Pulmonary artery endothelial cell (primary cell): ENCODE measurements at places on chromosomes 1 and 21. TPM values are rescaled to one million over a fixed set of nuclear protein-coding genes. Genes with fewer than 3 reads are reported as not detected.

DPYD gene
- total RNA-seq, result 50.6 and 54.7 TPM in 2 replicates

GRCh38 chr1:84960371-84960770 is 36.5 kb downstream of the MCOLN2 start:
- DNase-seq, result no peak

CD1B gene
- not detected in 2 replicates for total RNA-seq

GRCh38 chr1:234697015-234697414 is 87.0 kb upstream of the IRF2BP2 start:
- no peak for DNase-seq

TCP10L gene
- 0.25 TPM in 1 of 2 replicates, not detected in the other for total RNA-seq

GRCh38 chr1:159211331-159212136 is 6.9 kb downstream of the ACKR1 start:
- no peak for DNase-seq

- peak; percentile 40 for DNase-seq
These were observed 252.4 kb downstream of the TOMM20 start for GRCh38 chr1:234875953-234876855.

DNA sequence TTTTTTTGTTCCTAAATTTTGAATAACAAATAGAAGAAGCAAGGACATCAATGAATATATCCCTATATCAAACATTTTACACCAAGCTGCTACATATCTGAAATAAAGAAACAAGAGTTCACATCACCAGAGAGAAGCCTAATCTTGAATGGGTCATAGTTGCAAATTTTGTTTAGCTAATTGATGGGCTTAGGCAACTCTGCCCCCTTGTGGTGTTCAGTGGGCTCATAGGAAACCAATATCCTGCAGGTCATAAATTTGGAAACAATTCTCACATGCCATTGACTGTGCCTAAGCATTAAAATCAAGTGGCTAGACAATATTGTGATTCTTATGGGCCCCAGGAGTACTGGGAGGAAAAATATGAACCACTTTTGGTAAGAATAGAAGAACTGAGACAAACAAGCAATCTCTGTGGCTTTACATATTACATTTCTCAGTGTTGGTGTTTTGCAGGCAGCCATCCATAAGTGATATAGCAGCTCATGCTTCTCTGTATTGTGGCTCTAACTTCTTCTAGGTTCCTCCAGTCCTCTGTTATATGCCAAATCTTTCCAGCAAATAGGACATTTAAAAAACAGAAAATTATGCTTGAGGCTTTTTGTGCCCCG is 1262.8 kb upstream of the PRMT6 start:
- DNase-seq, result no peak

DNA sequence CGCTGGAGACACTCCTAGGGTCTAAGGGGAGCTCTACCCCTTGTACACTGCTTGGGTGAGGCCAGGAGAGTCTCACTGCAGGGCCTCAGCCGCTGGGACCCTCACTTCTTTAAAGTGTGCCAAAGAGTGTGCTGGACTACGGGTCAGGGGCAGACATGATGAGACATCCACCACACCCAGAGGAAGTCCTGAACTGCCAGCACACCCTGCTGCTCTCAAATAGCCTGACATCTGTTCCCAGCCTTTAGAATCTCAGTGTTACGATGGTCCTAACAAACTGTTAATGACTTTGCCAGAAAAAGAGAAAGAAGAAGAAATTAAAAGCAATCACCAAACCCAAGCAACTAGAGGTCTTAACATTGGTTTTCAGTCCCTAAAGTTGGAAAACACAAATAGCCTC is 49.0 kb downstream of the MRPL37 start:
- no peak for DNase-seq

- no peak for DNase-seq
These were observed 9.1 kb upstream of the PSMB2 start for GRCh38 chr1:35650416-35650815.

SLC16A1 gene
- total RNA-seq, result 144 and 164 TPM in 2 replicates

GRCh38 chr1:26221094-26221493 is 12.9 kb upstream of the CEP85 start:
- no peak for DNase-seq
